ENCODE measurements at places on chromosomes 12 and 14. TPM values are rescaled to one million over a fixed set of nuclear protein-coding genes. Genes with fewer than 3 reads are reported as not detected.

VWF gene
- 0.03 TPM for total RNA-seq

FAM181A gene
- total RNA-seq: not detected

ESR2 gene
- total RNA-seq: not detected

TCL1B gene
- total RNA-seq: not detected

PTPRB gene
- total RNA-seq: not detected

SVOP gene
- not detected for total RNA-seq

ZNF410 gene
- total RNA-seq: 46.2 TPM

DNA sequence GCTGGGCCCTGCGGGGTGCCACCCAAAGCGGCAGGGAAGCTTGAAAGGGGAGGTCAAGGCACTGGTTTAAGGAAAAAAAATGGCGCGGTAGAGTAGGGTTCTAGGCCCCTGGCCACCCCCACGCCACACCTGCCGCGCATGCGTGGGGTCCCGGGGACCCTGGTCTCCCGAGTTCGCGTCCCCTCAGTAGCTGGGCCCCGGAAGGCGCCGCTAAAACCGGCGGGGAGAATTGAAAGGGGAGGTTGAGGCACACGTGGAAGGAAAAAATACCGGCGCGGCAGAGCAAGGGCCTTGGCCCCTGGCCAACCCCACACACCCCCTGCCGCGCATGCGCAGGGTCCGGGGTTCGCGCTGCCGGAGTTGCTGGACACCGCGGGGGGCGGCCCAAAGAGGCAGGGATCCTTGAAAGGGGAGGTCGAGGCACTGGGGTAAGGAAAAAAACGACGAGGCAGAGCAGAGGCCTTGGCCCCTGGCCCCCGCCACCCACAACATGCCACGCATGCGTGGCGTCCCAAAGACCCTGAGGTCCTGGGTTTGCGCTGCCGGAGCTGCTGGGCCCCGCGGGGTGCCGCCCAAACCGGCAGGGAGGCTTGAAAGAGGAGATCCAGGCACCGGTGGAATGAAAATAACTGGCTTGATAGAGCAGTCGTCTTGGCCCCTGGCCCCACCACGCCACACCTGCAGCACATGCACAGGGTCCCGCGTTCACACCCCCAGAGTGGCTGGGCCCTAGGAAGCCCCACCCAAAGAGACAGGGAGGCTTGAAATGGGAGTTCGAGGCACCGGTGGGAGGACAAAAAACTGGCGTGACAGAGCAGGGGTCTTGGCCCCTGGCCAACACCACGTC is 314.5 kb downstream of the ALG10 start:
- DNase-seq: no peak
- no peaks in the 10 kb centered on the region for H3K4me1 ChIP-seq
- no peaks in the 10 kb centered on the region for H3K27me3 ChIP-seq
- H3K36me3 ChIP-seq: no peaks in the 10 kb centered on the region
- no peak overlapping the region for H3K4me3 ChIP-seq
- H3K27ac ChIP-seq: no peak overlapping the region

DNA sequence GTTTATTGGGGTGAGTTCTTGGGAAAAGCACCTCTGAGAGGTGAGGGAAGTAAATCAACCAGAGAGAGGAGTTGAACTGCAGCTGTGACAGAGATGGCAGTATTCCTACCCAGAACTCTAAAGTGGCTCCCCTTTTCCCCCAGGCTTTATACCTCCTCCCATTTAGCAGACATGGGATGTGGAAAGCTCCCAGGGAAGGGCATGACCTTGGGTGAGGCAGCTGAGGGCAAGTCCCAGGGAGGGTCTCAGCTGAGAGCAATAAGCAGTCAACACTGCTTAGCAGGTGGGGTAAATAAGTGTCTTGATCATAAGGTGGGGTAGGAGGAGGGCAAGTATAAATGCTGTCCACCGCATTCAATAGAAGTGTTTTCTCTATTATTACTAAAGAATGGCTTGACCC is 143.0 kb downstream of the AKAP6 start:
- H3K36me3 ChIP-seq: no peaks in the 10 kb centered on the region
- H3K27me3 ChIP-seq: no peaks in the 10 kb centered on the region
- H3K27ac ChIP-seq: no peak overlapping the region
- H3K4me3 ChIP-seq: no peak overlapping the region

- no peak overlapping the region for H3K27ac ChIP-seq
- H3K27me3 ChIP-seq: no peaks in the 10 kb centered on the region
- no peak overlapping the region for H3K4me3 ChIP-seq
- peaks cover 25% of the 10 kb centered on the region for H3K4me1 ChIP-seq
- H3K36me3 ChIP-seq: no peaks in the 10 kb centered on the region
- DNase-seq: no peak
These were observed 5.5 kb upstream of the PCED1B start for GRCh38 chr12:47073951-47074350.

- no peak overlapping the region for H3K27ac ChIP-seq
- no peak overlapping the region for H3K4me3 ChIP-seq
- peaks cover 8% of the 10 kb centered on the region for H3K36me3 ChIP-seq
These were observed 5.6 kb upstream of the KANSL2 start for GRCh38 chr12:48687592-48687991.

DNA sequence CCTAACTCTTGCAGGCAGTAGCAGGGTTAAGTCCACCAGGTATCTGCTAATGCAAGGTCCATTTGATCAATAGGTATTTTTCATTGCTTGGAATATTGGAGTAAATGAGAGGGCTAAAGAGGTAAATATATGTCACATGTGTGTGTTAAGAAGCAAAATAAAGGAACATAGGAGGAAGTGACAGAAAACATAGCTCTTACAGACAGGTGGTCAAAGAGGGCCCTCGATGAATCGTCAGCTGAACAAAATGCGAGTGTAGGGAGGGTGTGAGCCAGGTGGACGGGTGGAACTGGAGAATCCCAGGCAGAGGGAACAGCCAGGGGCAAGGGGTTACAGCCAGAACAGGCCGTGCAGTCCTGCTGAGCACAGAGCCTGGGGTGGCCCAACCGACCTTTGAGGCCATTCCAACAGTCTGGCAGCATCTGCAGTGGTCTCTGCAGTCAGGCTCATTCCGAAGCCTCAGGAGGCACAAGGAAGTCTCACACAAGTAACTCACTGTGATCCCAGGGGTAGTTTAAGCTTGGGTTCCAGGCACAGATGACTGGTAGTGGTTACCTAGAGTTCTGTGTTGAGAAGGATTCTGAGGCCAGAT is 43.2 kb downstream of the CCDC88C start:
- peaks cover 99% of the 10 kb centered on the region for H3K4me1 ChIP-seq
- no peaks in the 10 kb centered on the region for H3K27me3 ChIP-seq
- H3K36me3 ChIP-seq: peaks cover 15% of the 10 kb centered on the region
- peak overlapping the region; percentile 79 for H3K27ac ChIP-seq
- no peak for DNase-seq

- H3K4me1 ChIP-seq: peaks cover 70% of the 10 kb centered on the region
- no peaks in the 10 kb centered on the region for H3K27me3 ChIP-seq
- peak overlapping the region; percentile 27 for H3K4me3 ChIP-seq
These were observed 280.0 kb upstream of the CRY1 start for GRCh38 chr12:107373238-107373809.

DNA sequence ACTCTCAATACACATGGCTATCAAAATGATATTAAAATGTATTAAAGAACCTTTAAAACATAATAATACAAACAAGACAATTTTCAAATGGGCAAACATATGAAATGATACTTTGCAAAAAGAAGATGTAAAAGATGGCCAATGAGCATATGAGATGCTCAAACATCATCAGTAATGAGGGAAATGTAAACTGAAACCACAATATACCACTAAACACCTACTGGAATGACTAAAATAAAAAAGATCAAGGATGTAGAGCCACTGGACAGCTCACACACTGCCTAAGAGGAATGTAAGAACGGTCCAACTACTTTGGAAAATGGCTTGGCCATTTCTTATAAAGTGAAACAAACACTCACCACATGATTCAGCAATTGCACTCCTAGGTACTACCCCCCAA is 97.2 kb upstream of the BBS10 start:
- H3K4me3 ChIP-seq: no peak overlapping the region
- no peak for DNase-seq
- peaks cover 7% of the 10 kb centered on the region for H3K36me3 ChIP-seq
- no peak overlapping the region for H3K27ac ChIP-seq
- no peaks in the 10 kb centered on the region for H3K27me3 ChIP-seq
- peaks cover 34% of the 10 kb centered on the region for H3K4me1 ChIP-seq

- no peak overlapping the region for H3K4me3 ChIP-seq
- no peaks in the 10 kb centered on the region for H3K27me3 ChIP-seq
- no peak overlapping the region for H3K27ac ChIP-seq
- H3K4me1 ChIP-seq: no peaks in the 10 kb centered on the region
These were observed 13.9 kb downstream of the SLC25A29 start for GRCh38 chr14:100292301-100292775.

- no peaks in the 10 kb centered on the region for H3K36me3 ChIP-seq
- no peak for DNase-seq
- peaks cover 15% of the 10 kb centered on the region for H3K4me1 ChIP-seq
- no peak overlapping the region for H3K4me3 ChIP-seq
These were observed 31.3 kb upstream of the ULK1 start for GRCh38 chr12:131862994-131863710.

GRCh38 chr14:59004012-59004411 is 184.5 kb upstream of the DAAM1 start:
- H3K27me3 ChIP-seq: no peaks in the 10 kb centered on the region
- H3K27ac ChIP-seq: no peak overlapping the region
- DNase-seq: no peak
- no peaks in the 10 kb centered on the region for H3K36me3 ChIP-seq

DNA sequence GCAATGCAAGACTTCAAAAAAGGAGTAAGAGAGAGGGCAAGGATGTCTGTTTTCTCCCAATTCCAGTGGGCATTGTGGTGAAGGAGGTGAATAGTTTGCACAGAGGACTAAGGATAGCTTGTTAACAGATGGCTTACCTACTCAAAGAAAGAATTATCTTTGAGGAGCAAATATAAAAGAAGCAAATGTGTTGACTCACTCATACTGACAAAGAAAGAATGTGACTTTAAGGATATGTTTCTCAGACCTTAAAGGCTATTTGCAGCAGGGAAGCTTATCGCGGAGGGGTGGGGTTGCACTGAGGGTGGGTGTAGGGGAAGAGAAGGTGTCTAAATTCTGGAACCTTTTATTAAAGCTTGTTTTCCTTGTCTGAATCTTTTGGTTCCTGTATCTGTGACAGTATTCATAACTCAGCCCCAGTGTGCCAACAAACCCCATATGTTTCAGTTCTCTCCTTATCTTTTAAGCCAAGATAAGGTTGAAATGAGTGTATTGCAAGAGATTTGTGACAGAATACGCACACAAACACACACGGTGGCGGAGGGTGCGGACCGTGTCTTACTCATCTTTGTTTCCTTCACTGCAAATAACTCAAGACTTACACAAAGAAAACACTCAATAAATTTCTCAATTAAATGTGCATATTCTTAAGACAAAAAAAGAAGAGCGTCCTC is 146.4 kb upstream of the ARID2 start:
- H3K27ac ChIP-seq: no peak overlapping the region
- H3K4me1 ChIP-seq: no peaks in the 10 kb centered on the region
- H3K36me3 ChIP-seq: no peaks in the 10 kb centered on the region
- H3K27me3 ChIP-seq: no peaks in the 10 kb centered on the region

- no peaks in the 10 kb centered on the region for H3K36me3 ChIP-seq
- H3K27me3 ChIP-seq: no peaks in the 10 kb centered on the region
- peaks cover 22% of the 10 kb centered on the region for H3K4me1 ChIP-seq
- peak overlapping the region; percentile 74 for H3K4me3 ChIP-seq
- peak overlapping the region; percentile 90 for H3K27ac ChIP-seq
These were observed 65.3 kb downstream of the KLHL28 start for GRCh38 chr14:44896275-44897040.

- no peak overlapping the region for H3K4me3 ChIP-seq
- no peaks in the 10 kb centered on the region for H3K36me3 ChIP-seq
- no peak overlapping the region for H3K27ac ChIP-seq
- no peak for DNase-seq
- no peaks in the 10 kb centered on the region for H3K27me3 ChIP-seq
These were observed 53.3 kb downstream of the BICD1 start for GRCh38 chr12:32159925-32160324.

DNA sequence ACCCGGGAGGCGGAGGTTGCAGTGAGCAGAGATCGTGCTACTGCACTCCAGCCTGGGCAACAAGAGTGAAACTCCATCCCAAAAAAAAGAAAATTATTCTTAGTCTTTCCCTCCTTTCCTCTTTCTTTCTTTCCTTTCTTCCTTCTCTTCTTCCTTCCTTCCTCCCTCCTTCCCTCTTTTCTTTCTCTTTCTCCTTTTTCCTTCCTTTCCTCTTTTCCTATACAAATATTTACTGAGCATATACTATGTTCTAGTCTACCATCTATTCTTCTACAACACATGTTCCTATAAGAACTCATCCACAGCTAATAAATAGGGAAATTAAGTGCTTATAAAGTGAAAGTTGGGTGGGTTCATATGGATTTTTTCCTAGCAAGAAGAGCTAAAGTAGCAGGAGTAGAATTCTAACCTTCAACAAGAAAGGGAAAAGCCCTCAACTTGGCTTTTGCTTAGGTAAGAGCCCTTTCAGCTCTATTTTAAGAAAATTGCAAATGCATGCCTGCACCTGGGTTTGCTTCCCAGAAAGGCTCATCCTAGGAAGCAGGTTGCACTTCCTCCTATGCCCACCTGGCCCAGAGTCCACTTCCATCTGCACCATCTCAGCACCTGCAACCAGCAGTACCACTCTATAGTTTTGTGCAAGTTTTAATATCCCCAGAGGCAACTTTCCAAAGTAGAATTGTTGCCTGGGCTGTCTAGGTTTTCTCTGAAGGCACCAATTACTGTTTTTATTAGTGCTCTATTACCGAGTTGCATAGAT is 122.0 kb upstream of the CCND2 start:
- DNase-seq: no peak
- H3K4me3 ChIP-seq: no peak overlapping the region
- peaks cover 61% of the 10 kb centered on the region for H3K4me1 ChIP-seq
- H3K36me3 ChIP-seq: no peaks in the 10 kb centered on the region
- H3K27me3 ChIP-seq: no peaks in the 10 kb centered on the region

DNA sequence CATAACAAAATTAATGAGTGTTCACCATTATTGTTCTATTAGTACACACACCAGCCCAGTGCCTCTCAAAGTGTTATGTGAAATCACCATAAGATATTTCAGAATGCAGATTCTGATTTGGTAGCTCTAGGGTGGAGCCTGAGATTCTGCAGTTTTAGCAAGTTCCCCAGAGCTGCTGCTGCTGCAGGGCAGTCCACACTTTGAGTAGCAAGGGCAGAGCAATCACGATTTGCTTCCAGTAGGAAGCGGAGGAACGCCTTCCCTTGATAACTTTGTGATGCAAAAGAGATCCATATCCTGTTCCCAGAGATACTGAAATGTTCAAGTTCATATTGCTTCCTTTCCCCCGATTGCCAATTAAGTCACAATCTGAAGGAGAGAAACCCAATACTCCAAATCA is 57.9 kb downstream of the SLC17A8 start:
- H3K4me1 ChIP-seq: no peaks in the 10 kb centered on the region
- peaks cover 3% of the 10 kb centered on the region for H3K27me3 ChIP-seq
- H3K27ac ChIP-seq: no peak overlapping the region
- H3K4me3 ChIP-seq: no peak overlapping the region
- no peaks in the 10 kb centered on the region for H3K36me3 ChIP-seq
- no peak for DNase-seq

GRCh38 chr14:97854918-97855317 is 1057.7 kb downstream of the VRK1 start:
- no peaks in the 10 kb centered on the region for H3K36me3 ChIP-seq
- no peak overlapping the region for H3K4me3 ChIP-seq
- DNase-seq: no peak
- no peaks in the 10 kb centered on the region for H3K27me3 ChIP-seq
- H3K27ac ChIP-seq: no peak overlapping the region
